ENCODE measurements at places on chromosomes 12 and 14.
A peak's percentile ranks its signal among the peaks of the same experiment; 100 is the strongest.

- DNase-seq, result no peak
Observed at GRCh38 chr12:26086936-26087335, 37.9 kb downstream of the BHLHE41 start.

DNA sequence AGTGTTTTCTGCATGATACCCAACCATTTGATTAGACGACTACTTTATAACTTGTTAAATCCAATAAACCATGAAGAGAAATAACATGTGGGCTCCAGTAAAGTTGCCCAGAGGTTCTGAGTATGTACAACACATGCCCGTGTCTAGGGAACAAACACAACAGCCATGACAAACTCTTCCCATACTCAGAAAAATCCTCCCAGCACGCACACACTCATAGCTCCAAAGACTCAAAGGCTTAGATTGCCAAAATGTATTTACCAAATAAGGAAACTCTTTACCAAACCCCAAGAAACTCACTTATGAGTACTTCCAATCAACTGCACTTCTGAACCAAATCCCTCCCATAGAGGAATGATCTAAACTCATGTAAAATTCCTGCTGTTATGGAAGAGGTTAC is 17.3 kb downstream of the SART3 start:
- DNase-seq, result no peak

- DNase-seq, result peak; percentile 50
Observed at GRCh38 chr14:21039585-21040369, 2.4 kb upstream of the RNASE7 start.

GRCh38 chr12:107759410-107759809 is 1.5 kb downstream of the PRDM4 start:
- DNase-seq, result peak; percentile 44

GRCh38 chr12:107801150-107801549 is 26.6 kb downstream of the ASCL4 start:
- DNase-seq, result no peak

- DNase-seq, result no peak
Observed at GRCh38 chr12:68111995-68112394, 47.5 kb downstream of the IFNG start.

- DNase-seq, result no peak
Observed at GRCh38 chr12:64742416-64742815, 16.8 kb downstream of the GNS start.

DNA sequence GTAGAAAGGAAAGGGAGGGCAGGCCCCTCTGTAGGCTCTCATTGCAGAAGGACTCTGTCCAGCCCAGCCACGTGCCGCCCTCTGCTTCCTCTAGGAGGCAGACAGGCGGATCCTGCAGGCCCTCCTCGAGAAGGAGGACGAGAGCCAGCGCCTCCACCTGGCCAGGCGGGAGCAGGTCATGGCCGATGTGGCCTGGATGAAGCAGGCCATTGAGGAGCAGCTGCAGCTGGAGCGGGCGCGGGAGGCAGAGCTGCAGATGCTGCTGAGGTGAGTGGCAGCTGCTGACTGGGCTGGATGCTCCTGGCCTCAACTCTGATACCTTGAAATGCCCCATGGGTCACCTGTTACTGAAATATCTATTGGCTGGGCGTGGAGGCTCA is 10.9 kb downstream of the TCHP start:
- peak; percentile 42 for DNase-seq

DNA sequence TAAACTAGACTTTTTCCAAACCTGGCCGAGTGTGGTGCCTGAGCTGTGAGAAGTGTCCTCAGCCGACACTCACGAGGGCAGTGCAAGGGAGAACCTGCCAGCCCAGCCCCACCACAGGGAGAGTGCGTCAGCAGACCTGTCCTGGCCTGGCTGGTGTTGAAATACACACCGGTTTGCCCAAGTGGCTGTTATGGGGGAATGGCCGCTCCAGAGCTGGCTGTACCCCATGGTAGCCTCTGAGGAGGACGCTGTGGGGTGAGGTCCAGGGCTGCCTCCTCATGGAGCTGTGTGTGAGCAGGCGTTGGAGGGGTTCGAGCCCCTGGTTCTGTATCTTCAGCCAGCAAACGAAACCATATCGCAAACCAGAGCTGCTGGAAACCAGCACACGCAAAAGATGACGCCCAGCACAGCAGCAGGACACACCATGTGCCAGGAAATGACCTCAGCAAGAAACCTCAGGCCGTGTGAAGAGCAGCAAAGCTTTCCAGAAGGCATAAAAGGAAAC is 9.4 kb downstream of the ANKRD9 start:
- no peak for DNase-seq
